ENCODE measurements at places on chromosomes 16 and 17. TPM values are rescaled to one million over a fixed set of nuclear protein-coding genes. Genes with fewer than 3 reads are reported as not detected.

ELMO3 gene
- 0.43 TPM for total RNA-seq

CRHR1 gene
- total RNA-seq: 2.7 TPM

NPIPA3 gene
- total RNA-seq: 1.1 TPM

HSPB9 gene
- 1.8 TPM for total RNA-seq

KRT20 gene
- total RNA-seq: 0.24 TPM

WNT9B gene
- total RNA-seq: 0.21 TPM

NAGS gene
- total RNA-seq: 1.6 TPM

TBX4 gene
- not detected for total RNA-seq

MPV17L gene
- total RNA-seq: 4.9 TPM

ZNF597 gene
- 2.5 TPM for total RNA-seq

MPP3 gene
- 26.7 TPM for total RNA-seq

OR4D1 gene
- total RNA-seq: not detected

KRTAP4-16 gene
- not detected for total RNA-seq

CYBC1 gene
- 62.5 TPM for total RNA-seq

LPO gene
- total RNA-seq: 0.08 TPM

AIPL1 gene
- total RNA-seq: 0.08 TPM

MT2A gene
- 29.1 TPM for total RNA-seq

WFIKKN2 gene
- total RNA-seq: 0.97 TPM

PHOSPHO1 gene
- total RNA-seq: 0.14 TPM

TMEM114 gene
- total RNA-seq: not detected

RASL10B gene
- 10.4 TPM for total RNA-seq

CDH1 gene
- 1.1 TPM for total RNA-seq

ABCA8 gene
- 81.8 TPM for total RNA-seq

CIAPIN1 gene
- 44.5 TPM for total RNA-seq

CALCOCO2 gene
- 54.3 TPM for total RNA-seq

COX10 gene
- total RNA-seq: 16.6 TPM

CACNA1H gene
- total RNA-seq: 28.2 TPM

EVPLL gene
- not detected for total RNA-seq

ARHGDIG gene
- total RNA-seq: 18.3 TPM

XAF1 gene
- 0.83 TPM for total RNA-seq

OTOP3 gene
- total RNA-seq: not detected

TNFRSF13B gene
- not detected for total RNA-seq

IGSF6 gene
- 1.3 TPM for total RNA-seq

ITGAX gene
- total RNA-seq: 0.57 TPM

CUEDC1 gene
- total RNA-seq: 11.6 TPM

QPRT gene
- 50.4 TPM for total RNA-seq

ATP2C2 gene
- 1.8 TPM for total RNA-seq

SLC12A3 gene
- not detected for total RNA-seq

PLK1 gene
- 0.59 TPM for total RNA-seq

All from motor neuron (in vitro differentiated cells).